ENCODE measurements at places on chromosomes 2 and 18. TPM values are rescaled to one million over a fixed set of nuclear protein-coding genes. Genes with fewer than 3 reads are reported as not detected.

DNA sequence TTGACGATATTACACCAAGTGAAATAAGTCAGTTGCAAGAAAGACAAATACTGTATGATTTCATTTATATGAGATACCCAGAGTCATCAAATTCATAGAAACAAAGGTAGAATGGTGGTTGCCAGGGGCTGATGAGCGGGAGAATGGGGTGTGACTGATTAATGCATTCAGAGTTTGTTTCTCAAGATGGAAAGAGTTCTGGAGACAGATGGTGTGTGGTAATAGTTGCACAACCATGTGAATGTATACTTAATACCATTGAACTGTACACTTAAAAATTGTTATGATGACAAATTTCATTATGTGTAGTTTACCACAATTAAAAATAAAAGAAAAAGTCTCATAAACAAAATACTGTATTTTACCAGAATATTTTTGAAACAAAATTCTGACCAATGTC, 117.3 kb downstream of the PIGN start:
- DNase-seq: no peak

- no peak for DNase-seq
Observed at GRCh38 chr2:132671151-132671835, 1.3 kb upstream of the LYPD1 start.

DNA sequence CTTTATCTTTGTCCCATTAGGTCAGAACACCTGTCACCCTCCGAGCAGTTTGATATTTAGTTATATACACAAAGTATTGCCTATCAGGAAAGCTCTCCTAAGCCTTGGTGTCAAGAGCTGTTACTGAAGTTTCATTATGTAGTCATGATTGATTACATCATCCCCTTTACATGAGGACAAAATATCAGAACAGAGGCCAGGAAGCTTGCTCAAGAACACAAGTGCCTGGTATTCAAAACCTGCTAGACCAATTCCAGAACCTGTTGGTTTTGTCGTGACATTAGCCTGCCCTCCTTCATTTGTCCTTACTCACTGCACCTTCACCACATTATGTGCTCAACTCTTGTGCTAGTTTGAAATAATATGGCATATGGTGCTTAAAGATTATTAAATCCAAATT, 377.1 kb downstream of the CDH19 start:
- no peak for DNase-seq

RNF25 gene
- 22.9 TPM for total RNA-seq

GRCh38 chr2:48114256-48114655, 208.0 kb upstream of the FBXO11 start:
- no peak for DNase-seq

SMYD5 gene
- 41.1 TPM for total RNA-seq

GRCh38 chr18:7630731-7631442, 63.8 kb downstream of the PTPRM start:
- DNase-seq: no peak

CFAP53 gene
- total RNA-seq: 0.82 TPM
